Smooth muscle cell of trachea (primary cell): ENCODE measurements at places on chromosomes 4 and X. TPM values are rescaled to one million over a fixed set of nuclear protein-coding genes. Genes with fewer than 3 reads are reported as not detected.

The CACNA1F gene
- under 0.01 TPM in 2 replicates for total RNA-seq

The EVC2 gene
- 12.7 and 16.0 TPM in 2 replicates for total RNA-seq

The NWD2 gene
- not detected in 2 replicates for total RNA-seq

The AMER1 gene
- 2.0 and 3.3 TPM in 2 replicates for total RNA-seq

The IL1RAPL1 gene
- 1.2 and 1.9 TPM in 2 replicates for total RNA-seq

The PIR gene
- 11.9 and 12.4 TPM in 2 replicates for total RNA-seq

The FRG2 gene
- total RNA-seq = not detected in 2 replicates

The TEX13B gene
- not detected in 2 replicates for total RNA-seq

The PNPLA4 gene
- total RNA-seq = 12.7 and 16.0 TPM in 2 replicates

The SASH3 gene
- total RNA-seq = not detected in 2 replicates

The C4orf51 gene
- total RNA-seq = not detected in 2 replicates

The LRIT3 gene
- 0.15 TPM in 1 of 2 replicates, not detected in the other for total RNA-seq

The TMLHE gene
- total RNA-seq = 21.0 and 28.9 TPM in 2 replicates

The RHOXF2 gene
- not detected in 2 replicates for total RNA-seq

The MAGEA3 gene
- not detected in 2 replicates for total RNA-seq

The AFF2 gene
- under 0.01 TPM in 1 of 2 replicates, not detected in the other for total RNA-seq

The HS6ST2 gene
- under 0.01 TPM in 1 of 2 replicates, not detected in the other for total RNA-seq

The ACSL1 gene
- total RNA-seq = 30.4 and 32.0 TPM in 2 replicates
